Epithelial cell of alveolus of lung (primary cell): ENCODE measurements at places on chromosomes 12 and 14. TPM values are rescaled to one million over a fixed set of nuclear protein-coding genes. Genes with fewer than 3 reads are reported as not detected.

CATSPERB gene
- total RNA-seq: not detected in 2 replicates

MYH6 gene
- total RNA-seq: not detected in 2 replicates

LIN7A gene
- total RNA-seq: 7.5 and 15.6 TPM in 2 replicates

SMCO2 gene
- not detected in 2 replicates for total RNA-seq

KLRD1 gene
- total RNA-seq: under 0.01 and 0.64 TPM in 2 replicates

C12orf60 gene
- total RNA-seq: 1.3 and 2.1 TPM in 2 replicates

ITPK1 gene
- 17.1 and 19.0 TPM in 2 replicates for total RNA-seq

GDF3 gene
- total RNA-seq: not detected in 2 replicates

CELA1 gene
- total RNA-seq: not detected in 2 replicates

FSCB gene
- not detected in 2 replicates for total RNA-seq

PPP1R1A gene
- not detected in 2 replicates for total RNA-seq

SLC39A5 gene
- total RNA-seq: not detected in 2 replicates

FBXO33 gene
- 8.9 and 10.8 TPM in 2 replicates for total RNA-seq

MYF5 gene
- not detected in 2 replicates for total RNA-seq

FZD10 gene
- total RNA-seq: 0.26 and 1.1 TPM in 2 replicates

SOX5 gene
- total RNA-seq: 5.4 and 12.4 TPM in 2 replicates

KRT3 gene
- total RNA-seq: not detected in 2 replicates

TMEM132D gene
- under 0.01 and 0.08 TPM in 2 replicates for total RNA-seq

TAS2R46 gene
- 2.8 TPM in 1 of 2 replicates, not detected in the other for total RNA-seq

KERA gene
- total RNA-seq: not detected in 2 replicates

DTX1 gene
- total RNA-seq: 0.39 TPM in 1 of 2 replicates, not detected in the other

PROX2 gene
- not detected in 2 replicates for total RNA-seq

COCH gene
- 0.39 and 0.72 TPM in 2 replicates for total RNA-seq

ATG2B gene
- 8.1 and 14.0 TPM in 2 replicates for total RNA-seq

SLC25A47 gene
- 0.48 TPM in 1 of 2 replicates, not detected in the other for total RNA-seq

BCL11B gene
- total RNA-seq: 0.13 and 0.16 TPM in 2 replicates

HELB gene
- 1.3 and 3.4 TPM in 2 replicates for total RNA-seq

PRMT5 gene
- total RNA-seq: 54.9 and 84.9 TPM in 2 replicates

PIWIL1 gene
- not detected in 2 replicates for total RNA-seq

SDR9C7 gene
- 0.08 TPM in 1 of 2 replicates, not detected in the other for total RNA-seq

ANO4 gene
- 4.0 and 5.8 TPM in 2 replicates for total RNA-seq

CD69 gene
- total RNA-seq: 0.08 and 1.0 TPM in 2 replicates

OR4E2 gene
- total RNA-seq: not detected in 2 replicates

INHBE gene
- 0.24 and 12.4 TPM in 2 replicates for total RNA-seq

FAM186B gene
- under 0.01 and 0.32 TPM in 2 replicates for total RNA-seq

DDX24 gene
- total RNA-seq: 95.9 and 147 TPM in 2 replicates

AQP2 gene
- total RNA-seq: not detected in 2 replicates

SERPINA9 gene
- total RNA-seq: not detected in 2 replicates

NTS gene
- total RNA-seq: 0.91 TPM in 1 of 2 replicates, not detected in the other

STXBP6 gene
- total RNA-seq: 5.0 and 15.4 TPM in 2 replicates

CMA1 gene
- not detected in 2 replicates for total RNA-seq

HVCN1 gene
- 4.4 and 6.4 TPM in 2 replicates for total RNA-seq

PAWR gene
- 5.3 and 16.7 TPM in 2 replicates for total RNA-seq

UBE2N gene
- 40.3 and 92.1 TPM in 2 replicates for total RNA-seq

SLC10A1 gene
- not detected in 2 replicates for total RNA-seq

CPNE6 gene
- not detected in 2 replicates for total RNA-seq

EXOC3L4 gene
- not detected in 2 replicates for total RNA-seq

GLT1D1 gene
- not detected in 2 replicates for total RNA-seq

ZNF891 gene
- 0.39 and 1.6 TPM in 2 replicates for total RNA-seq

CBLN3 gene
- total RNA-seq: 1.6 and 5.3 TPM in 2 replicates

PTPRQ gene
- 0.13 and 0.24 TPM in 2 replicates for total RNA-seq
